T-helper 17 cell (primary cell): ENCODE measurements at places on chromosomes 11 and 22.

GRCh38 chr22:39364714-39365491, 15.1 kb downstream of the SYNGR1 start:
- no peak for DNase-seq

DNA sequence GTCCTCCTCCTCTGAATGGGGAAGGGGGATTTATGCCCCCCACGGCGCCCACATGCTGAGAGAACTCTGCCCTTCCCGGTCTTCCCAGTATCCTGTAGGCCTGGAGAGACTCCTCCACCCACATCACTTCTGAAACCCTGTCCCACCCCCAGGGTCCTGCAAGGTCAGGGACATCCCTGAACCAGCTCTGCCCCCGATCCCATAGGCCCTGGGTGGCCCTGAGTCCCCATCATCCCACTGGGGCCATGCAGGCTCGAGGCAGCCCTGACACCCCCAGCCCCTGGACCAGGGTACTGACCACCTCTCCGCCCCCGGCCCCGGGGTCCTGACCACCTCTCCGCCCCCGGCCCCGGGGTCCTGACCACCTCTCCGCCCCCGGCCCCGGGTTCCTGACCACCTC, 11.7 kb downstream of the B4GALNT4 start:
- DNase-seq, result no peak

GRCh38 chr22:23149743-23150238, 4.5 kb downstream of the RAB36 start:
- no peak for DNase-seq

DNA sequence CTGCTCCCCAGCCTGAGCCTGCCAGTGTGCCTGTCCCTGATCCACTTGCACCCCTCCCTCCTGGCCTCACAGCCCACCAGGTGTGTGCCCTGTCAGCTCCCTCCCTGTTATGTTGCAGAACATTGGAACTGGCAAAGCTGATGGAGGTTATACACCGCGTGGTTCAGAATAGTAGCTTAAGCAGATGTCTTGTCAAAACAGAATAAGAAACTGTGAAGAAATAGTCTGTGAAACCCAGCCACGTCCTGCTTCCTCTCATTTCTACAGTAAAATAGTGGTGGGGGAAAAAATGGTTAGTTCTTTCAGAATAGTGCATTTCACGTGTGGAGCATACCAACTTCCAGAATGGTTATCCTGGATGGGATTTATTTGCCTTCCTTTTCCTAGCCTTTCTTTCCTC, 161.2 kb upstream of the NAV2 start:
- DNase-seq, result no peak

DNA sequence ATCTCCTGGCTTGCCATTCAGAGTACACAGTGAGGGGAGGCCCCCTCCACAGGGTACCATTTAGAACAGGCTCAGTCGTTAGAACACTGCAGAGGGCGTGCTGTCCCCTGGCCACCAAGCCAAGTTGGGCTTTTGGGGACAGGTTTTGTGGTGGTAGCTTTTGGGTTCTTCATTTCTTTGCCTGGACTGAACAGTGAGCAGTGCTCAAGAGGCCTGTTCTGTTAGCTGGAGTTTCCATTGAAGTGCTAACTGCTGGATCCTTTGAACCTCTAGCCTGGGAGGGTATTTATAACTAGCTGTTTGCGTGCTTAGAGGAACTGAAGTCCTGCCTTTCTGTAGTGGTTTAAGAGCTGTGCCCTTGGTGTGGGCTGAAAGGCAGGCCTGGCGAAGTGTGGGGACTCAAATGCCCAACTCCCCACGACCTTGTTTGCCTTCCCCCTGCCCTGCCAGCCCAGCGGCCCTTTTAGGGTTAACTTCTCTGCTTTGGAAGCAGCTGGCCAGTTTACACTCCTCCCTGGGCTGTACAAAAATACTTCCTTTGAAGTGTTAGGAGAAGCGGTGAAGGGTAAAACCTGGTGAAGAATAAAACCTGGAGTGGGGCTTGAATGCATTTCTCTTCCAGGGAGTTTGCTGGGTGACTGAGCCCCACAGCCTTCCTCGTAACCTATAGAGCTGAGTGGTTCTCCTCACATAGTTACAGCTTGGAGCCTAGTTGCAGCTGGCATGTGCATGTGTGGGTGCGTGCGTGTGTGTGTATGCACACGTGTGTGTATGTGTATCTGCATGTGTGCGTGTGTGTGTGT, 34.6 kb downstream of the ZNRF3 start:
- DNase-seq, result no peak

DNA sequence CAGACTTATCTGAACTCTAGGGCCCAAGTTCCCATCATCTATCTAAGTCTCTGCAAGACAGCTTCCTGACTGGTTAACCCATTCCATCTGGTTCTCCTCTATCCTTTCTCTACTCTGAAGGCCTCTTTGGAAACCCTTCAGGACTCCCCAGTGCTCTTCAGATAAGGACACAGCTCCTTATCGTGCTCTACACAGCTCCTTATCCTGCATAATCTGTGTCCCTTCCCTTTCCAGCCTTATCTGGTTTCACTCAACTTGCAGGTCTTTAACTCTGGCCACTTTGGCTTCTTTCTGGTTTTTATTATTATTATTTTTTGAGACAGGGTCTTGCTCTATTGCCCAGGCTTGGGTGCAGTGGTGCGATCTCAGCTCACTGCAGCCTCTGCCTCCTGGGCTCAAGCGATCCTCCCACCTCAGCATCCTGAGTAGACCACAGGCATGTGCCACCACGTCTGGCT, 10.6 kb downstream of the ENDOD1 start:
- no peak for DNase-seq

- DNase-seq, result no peak
Measured at GRCh38 chr22:49717322-49717919, 110.3 kb downstream of the BRD1 start.

- no peak for DNase-seq
Measured at GRCh38 chr11:696955-697491, 1.4 kb downstream of the TMEM80 start.

- no peak for DNase-seq
Measured at GRCh38 chr11:32266601-32267000, 168.7 kb downstream of the WT1 start.

GRCh38 chr11:19209617-19210370, 8.0 kb upstream of the CSRP3 start:
- DNase-seq, result no peak

GRCh38 chr11:67302571-67303131, 679 bp upstream of the SSH3 start:
- DNase-seq, result no peak

DNA sequence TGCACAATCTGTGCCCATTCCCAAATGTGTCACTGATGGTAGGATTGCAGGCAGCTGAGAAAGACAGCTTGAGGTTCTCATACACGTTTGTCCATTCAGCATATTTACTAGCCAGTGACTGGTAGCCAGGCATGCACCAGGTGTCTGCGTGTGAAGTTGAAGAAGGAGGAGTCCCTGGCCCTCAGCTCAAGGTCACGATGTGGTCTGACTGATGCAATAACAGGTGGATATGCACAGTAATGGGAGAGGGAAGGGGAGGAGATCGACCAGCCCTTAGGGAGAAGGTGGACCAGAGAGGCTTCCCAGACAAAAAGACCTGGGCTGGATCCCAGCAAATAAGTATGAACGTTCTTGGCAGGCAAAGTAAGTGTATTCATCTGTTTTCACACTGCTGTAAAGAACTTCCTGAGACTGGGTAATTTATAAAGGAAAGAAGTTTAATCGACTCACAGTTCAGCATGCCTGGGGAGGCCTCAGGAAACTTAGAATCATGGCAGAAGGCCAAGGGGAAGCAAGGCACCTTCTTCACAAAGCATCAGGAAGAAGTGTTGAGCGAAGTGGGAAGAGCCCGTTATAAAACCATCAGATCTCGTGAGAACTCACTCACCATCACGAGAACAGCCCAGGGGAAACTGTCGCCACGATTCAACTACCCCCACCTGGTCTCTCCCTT, 96.0 kb downstream of the MN1 start:
- no peak for DNase-seq

DNA sequence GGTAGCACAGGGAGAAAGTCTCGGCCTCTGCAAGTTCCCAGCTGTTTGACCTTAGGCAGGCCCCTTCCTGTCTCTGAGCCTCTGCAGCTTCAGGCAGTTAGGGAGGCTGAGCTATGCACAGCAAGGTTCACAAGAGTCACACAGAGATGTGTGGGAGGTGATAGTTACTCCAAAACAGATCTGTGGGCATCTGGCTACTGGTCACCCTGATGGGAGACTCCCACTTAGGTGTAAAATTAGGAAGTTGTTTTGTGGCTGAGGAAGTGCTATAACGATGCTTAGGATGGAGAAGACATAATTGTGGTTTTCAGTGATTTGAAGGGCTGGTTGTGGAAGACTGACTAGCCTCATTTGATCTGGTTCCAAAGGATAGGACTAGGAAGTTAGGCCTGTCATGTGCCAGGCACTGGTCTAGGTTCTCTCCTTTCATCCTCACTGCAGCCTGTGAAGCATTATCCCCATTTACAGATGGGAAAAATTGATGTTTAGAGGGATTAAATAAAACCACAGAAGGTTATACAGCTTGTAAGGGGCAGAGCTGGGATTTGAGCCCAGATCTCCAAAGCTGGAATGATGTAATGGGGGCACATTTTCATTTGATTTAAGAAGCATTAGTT, 13.5 kb downstream of the ACO2 start:
- DNase-seq, result no peak

- DNase-seq, result no peak
Measured at GRCh38 chr11:27786864-27787263, 86.6 kb upstream of the BDNF start.

- DNase-seq, result no peak
Measured at GRCh38 chr11:114233755-114234154, 62.4 kb upstream of the NNMT start.

DNA sequence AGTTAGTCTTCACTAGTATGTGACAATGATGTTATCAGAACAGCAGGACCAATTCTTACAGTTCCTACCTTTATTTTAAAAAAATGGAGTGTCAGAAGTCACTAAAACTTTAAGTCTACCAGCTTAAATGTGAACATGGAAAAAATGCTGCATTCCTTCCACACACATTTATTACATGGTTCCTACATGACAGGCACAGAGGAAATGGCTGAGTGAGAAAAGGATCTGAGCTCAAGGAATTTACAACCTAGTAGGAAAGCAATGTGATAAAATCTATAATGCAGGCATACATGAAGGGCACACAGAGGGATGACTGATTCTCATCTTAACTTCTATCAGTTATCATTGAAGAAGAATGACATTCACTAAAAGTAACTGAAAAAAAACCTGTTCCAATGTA, 23.0 kb downstream of the CLDN25 start:
- DNase-seq, result no peak

GRCh38 chr22:31629741-31630184, 32.3 kb downstream of the PISD start:
- no peak for DNase-seq

DNA sequence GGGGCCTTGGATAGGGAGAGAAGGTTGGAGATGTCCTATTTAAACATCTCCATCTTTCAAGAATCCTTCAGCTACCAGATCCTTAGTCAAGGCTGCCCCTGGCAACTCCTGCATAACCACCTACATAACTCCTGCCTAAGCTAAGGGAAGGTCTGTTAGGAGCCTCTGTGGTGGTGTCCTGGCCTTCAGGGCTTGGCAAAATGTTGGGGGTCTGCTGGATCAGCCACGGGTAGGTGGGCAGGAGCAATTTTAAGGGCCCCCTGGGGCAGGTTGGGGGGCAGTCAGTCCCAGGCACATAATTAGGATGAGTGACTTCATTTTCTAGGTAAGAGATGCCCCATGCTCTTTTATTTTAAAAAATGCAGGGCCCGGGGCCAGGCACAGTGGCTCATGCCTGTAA, 25.9 kb downstream of the USH1C start:
- no peak for DNase-seq

DNA sequence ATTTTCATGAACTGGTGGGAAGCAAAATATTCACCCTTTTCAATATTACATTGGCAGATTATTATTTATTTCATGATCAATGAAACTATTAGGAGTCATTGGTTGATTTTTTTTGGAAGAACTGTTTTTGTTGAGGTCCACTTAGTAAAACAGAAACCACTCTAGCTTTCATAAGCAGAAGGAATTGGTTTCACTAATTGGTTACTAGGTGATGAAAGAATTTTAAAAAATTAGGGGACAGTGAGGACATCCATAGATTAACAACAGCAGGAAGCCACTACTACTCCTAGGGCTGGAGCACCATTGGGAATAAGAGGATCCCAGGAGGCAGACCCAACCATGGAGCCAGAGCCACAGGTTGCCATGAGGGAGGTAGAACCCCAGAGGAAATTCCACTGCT, 74.4 kb upstream of the KCNA4 start:
- DNase-seq, result no peak

GRCh38 chr11:18280438-18281045, 14.5 kb downstream of the SAA1 start:
- DNase-seq, result no peak

DNA sequence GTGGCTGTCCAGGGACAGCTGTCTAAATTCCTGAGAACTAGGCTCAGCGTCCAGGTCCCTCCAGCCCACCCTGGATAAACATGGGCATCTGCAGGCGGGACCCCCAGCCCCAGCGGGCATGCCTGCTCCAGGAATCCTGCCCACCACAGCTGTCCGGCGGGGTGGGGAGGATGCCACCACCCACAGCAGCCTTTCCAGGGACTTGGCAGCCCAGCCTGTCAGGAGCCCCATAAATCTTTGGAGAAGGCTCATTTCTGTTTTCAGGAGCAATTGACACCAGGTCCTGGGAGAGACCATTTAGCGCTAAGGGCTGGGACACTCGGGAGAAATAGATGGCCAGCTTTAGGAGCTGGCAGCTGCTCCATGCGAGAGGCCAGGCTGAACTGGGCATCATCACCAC, 358.9 kb downstream of the CADM1 start:
- no peak for DNase-seq

- DNase-seq, result no peak
Measured at GRCh38 chr11:119531623-119532022, 108.7 kb upstream of the THY1 start.

GRCh38 chr22:48639896-48640748, 1187.6 kb downstream of the BRD1 start:
- DNase-seq, result no peak

DNA sequence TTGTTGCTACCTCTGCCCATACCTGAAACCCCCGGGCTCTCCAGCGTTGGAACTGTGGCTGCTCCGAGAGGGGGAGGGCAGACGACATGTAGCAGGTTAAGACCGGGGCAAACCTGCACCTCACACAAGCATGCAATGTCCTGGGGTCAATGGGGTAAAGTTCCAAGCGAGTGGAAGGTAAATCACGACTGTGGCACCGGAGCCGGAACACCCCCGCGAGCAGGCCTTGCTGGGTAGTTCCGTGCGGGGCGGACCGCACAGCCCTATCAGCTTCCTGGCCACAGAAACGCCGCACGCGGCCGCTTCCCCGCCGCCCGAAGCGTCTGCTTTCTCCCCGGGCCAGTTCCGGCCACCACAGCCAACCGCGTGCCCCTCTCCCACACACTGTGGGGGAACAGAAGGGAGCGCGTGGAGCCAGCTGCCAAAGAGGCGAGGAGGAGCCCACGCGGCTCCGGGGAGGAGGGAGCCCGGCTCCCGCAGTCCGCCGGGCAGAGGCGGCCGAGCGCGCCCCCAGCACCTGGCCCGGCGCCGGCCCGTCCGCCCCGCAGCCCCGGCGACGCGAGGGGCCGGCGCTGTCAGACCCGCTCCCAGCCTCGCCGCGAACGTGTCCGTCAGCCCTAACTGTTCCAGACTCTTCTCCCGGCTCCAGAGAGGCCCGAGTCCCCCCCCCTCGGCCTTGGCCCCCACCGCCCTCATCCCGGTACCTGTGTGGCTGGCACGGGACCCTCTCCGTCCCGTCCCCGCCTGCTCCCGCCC, 1.6 kb downstream of the SPTBN2 start:
- no peak for DNase-seq
